ENCODE measurements at places on chromosomes 7 and 10. TPM values are rescaled to one million over a fixed set of nuclear protein-coding genes. Genes with fewer than 3 reads are reported as not detected.

The SPRN gene
- polyA plus RNA-seq, result 3.3 TPM

The ENKUR gene
- 1.5 TPM for polyA plus RNA-seq

- DNase-seq, result peak; percentile 78
These were observed at the start of gene NDUFB2 for GRCh38 chr7:140696680-140697446. NDUFB2 (plus strand) TSS chr7:140696708; CDS start chr7:140696745, 37 bp downstream.

- no peak for DNase-seq
These were observed 21.8 kb downstream of the FGFBP3 start for GRCh38 chr10:91887272-91888076.

DNA sequence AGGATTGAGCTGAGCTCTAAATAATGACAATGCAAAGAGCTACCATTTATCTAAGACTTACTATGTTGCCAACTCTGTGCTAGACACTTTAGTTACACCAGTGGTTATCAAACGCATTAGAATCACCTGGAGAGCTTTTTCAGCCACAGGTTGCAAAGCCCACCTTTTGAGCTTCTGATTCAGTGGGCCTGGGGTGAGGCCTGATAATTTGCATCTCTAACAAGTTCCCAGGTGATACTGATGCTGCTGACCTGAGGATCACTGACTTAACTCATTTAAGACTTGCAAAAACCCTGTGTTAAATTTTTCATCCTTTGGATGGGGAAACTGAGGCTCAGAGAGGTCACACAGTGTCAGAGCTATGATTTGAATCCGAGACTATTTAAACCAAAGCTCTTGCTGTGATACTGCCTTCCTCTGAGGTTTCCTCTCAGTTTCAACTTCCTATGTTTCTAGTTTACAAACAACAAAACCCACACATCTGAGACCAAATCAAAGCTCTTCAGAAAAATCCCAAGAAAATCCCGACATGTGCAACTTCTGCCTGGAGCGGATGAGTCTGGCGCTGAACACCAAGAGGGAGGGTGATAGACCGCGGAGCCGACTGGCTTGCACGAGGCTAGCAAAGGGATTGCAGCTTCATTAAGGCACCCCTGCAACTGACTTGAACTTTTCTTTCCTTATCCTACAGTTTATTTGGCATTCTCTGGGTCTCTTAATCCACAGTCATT is 124.9 kb downstream of the CYP26A1 start:
- no peak for DNase-seq

GRCh38 chr10:47061776-47062175 is 150.5 kb downstream of the PTPN20 start:
- DNase-seq, result no peak

DNA sequence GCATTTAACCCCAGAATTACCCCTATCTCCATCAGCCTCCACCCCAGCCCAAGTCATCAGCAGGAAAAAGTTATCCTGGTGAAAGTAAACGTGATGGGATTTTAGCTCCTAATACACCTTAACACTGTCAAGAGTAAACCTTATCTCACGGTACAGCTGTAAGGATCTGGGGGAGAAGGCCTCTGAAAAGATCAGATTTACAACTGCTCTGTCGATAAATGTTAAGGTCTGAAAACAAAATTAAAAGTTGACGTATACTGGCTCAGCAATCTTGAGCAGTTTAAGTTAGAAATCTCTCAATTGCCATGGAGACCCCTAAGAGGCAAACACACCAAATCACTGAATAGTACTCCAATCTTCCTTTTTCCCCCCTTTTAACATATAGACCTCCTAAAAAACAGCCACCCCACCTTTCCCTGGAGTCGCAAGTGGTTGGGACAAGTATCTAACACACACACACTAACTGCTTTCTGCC is 6.1 kb downstream of the SKAP2 start:
- no peak for DNase-seq

Data from left renal pelvis (tissue), 4 donors.